ENCODE measurements at places on chromosomes 1 and 21.

DNA sequence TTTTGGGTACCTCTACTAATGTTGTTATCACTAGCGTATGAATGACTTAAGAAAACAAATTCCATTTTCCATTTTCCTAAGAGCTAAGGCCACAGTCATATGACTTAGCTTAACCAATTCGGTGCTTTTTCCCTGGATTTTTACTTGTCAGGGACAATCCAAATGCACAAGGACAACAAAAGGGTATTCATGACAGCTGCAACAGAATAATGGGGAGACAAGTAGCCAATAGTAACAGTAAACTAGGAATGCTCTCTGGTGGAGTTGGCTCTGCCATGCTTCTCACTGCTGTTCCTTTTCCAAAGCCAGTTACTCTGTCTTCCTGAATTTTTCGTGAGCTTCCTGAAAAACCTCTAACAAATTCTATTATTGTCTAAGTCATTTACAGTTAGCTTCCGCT lies 52.9 kb downstream of the LRRIQ3 start:
- DNase-seq = no peak

- no peak for DNase-seq
Observed at GRCh38 chr1:235835226-235835625, 31.5 kb downstream of the LYST start.

DNA sequence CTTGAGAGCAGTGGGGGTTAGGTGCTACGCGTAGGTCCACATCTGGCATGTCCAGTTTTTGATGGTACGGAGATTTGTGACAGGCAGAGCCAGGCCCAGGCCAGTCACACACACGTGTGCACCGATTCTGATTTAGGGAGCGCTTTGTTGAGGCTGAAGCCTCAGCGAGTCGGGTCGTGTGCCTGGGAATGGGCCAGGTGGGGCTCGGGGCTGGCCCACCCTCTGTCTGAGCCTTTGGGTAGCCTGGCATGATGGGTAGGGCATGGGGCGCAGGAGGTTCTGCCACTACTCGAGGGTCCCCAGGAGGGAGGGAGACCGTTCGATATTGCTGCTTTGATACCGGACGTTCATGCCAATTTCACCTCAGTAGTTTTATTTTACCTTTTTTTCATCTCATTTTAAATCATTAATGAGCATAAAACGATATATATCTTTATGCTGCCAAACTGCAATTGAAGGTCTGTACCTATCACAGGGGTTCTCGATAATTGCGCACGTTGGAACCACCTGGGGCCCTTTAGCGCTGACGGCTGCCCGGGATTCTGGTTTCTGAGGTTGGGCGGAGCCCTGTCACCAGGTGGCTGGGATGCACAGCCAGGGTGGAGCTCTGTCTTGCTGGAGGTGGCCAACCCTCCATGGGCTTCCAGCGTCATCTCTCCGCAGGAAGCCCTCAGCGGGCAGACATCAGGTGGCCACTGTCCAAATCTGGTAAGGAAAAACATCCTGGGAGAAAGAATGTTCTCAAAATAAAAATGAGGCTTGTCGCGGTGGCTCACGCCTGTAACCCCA lies 71.9 kb downstream of the SCCPDH start:
- no peak for DNase-seq

- peak; percentile 81 for DNase-seq
Observed at GRCh38 chr1:230917284-230918135, 49.2 kb upstream of the C1orf198 start.

- no peak for DNase-seq
Observed at GRCh38 chr1:9826616-9827015, 2.9 kb upstream of the CLSTN1 start.

- DNase-seq = no peak
Observed at GRCh38 chr1:3466366-3467075, 12.1 kb downstream of the ARHGEF16 start.

DNA sequence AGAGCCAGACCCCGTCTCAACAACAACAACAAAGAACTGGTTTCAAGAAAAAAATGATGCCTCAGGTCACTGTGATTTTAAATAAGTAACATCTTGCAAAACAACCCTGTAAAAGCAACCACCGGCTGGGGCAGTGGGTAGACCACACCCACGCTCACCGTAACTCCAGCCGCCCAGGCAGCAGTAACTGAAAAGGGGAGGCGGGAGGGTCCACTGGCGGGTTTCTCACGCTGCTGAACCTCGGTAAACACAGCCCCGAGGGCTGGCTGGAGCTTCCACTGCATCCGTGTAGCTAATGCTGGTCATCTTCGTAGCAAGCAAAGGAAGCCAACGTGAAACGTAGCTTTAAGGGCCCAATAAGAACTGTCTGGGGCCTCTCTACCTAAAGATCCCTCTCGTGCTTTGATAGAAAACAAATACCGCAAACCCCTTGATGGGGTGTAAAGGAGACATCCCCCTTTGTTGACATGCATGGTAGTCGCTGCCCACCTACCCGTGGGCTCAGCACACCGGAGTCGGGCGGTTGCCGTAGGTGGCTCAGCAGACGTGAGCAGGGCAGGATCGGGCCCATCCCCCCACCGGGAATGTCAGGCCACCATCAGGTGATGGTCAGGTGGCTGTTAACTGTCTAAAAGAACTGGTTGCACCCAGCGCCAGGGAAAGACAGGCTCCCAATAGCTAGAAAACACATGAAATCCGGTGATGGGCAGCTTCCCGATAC lies 4.2 kb downstream of the C1orf159 start:
- no peak for DNase-seq

DNA sequence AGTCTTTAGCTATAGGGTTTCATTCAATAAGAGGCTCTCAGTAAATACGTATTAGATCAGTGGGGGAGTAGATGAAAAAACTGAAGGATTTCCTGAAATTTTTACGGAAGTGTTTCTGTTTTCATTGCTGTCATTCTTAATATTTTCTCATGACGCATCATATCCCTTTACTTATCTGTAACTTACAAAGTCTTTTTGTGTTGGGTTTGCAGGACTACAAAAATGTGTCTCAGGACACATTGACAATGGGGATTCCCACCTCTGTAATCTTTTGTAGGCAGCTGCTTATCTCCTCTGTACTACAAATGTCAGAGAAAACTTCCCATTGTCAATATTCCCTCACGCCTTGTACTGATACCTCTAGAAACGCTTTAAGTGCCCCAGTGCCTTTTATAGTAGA lies 35.5 kb downstream of the CRP start:
- no peak for DNase-seq

GRCh38 chr1:113659035-113659434 lies 100.3 kb downstream of the PHTF1 start:
- DNase-seq = no peak

- DNase-seq = no peak
Observed at GRCh38 chr1:78146205-78146771, 100.5 kb downstream of the GIPC2 start.

- no peak for DNase-seq
Observed at GRCh38 chr1:101733340-101733739, 263.4 kb downstream of the OLFM3 start.

DNA sequence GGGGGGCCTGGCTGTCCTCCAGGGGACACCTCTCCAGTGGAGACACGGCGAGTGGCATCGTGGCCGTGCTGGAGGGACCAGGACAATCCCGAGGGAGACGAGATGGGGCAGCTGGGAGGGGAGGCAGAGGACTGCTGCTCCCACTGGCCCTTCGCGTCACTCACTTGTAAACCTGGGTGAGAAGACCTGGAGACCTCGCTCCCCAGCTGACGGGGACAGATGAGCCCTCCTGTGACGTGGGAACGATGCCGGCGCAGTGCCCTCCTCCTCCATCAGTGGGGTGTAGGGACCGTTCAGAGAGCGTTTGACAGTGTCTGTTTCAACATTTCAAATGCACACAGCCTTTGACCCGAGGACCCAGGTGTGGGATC lies 4.6 kb downstream of the SPATC1L start:
- no peak for DNase-seq

GRCh38 chr1:23742670-23743286 lies 493 bp upstream of the ELOA start:
- DNase-seq = no peak

DNA sequence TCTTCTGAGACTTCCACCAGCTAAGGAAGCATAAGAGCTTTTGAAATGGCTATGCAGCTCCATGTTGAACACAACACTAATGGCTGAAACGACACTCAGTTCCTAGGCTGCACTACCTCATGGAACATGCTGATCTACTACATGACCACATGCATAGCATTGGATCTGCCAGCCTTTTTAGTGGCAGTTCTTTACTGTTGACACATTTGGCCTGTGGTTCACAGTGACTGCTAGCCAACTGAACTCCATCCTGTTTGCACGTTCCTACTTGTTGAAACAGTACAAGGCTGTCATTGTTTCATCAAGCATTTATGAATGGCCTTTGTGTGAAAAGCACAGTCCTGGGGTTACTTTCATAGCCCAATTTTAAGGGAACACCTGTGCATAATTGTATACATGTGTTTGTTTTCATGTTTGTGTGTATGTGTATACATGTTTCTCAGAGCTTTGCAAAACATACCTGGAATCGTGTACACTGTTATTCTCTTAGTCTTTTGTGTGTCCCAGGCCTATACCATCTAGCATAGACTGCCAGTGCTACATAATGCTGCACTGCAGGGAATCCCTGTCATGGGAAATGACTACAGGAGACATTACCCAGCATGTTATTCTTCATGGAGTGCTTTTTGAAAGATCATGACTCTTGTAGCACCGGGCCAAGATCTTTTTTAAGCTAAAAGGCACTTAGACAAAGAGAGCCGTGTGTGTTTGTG lies 179.6 kb upstream of the ESRRG start:
- DNase-seq = no peak

- no peak for DNase-seq
Observed at GRCh38 chr1:215497528-215497927, 69.6 kb upstream of the KCTD3 start.

GRCh38 chr1:16235944-16236510 lies 956 bp downstream of the CPLANE2 start:
- DNase-seq = peak; percentile 34

DNA sequence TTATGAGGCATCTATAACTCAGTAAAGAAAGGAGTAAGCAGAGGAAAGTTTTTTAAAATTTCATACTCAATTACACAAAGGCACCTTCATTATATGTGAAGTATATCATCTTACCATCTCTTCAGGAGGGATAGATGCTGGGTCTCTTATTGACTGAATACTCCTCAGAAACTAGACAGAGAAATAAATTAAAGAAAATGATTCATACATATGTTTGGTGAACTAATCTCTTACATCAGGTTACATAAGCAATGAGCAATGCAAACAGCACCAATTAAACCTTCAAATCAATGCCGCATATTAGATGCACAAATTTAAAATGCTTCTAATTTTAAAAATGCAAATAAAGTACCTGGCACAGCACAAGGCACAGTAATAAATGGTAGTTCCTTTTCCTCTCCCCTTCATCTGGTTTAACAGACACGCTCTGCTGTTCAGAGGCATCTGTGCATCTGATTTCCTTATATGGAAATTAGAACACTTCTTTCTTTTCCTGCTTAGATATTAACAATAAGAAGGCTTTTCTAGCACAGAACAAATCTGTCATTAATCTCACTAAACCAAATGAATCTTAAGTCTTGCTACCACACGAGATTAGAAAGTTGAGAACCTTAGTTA lies 20.0 kb downstream of the SCYL3 start:
- no peak for DNase-seq

DNA sequence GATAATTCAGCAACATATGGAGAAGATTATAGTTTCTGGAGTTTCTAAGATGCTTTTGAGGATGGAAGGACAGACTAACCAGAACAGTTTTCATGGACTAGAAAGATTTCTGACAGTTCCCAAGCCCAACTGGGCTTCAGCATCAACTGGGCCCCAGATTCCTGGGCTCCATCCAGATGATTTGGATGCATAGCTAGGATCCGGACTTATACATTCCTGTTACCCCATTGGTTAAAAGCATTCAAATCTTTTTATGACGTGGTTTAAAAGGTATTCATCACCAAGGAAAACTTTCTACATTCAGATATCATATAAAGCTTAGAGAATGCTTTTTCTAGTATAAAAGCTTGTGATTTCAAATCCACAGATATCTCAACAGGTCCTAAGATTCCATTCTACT lies 29.7 kb downstream of the TSHB start:
- DNase-seq = no peak

DNA sequence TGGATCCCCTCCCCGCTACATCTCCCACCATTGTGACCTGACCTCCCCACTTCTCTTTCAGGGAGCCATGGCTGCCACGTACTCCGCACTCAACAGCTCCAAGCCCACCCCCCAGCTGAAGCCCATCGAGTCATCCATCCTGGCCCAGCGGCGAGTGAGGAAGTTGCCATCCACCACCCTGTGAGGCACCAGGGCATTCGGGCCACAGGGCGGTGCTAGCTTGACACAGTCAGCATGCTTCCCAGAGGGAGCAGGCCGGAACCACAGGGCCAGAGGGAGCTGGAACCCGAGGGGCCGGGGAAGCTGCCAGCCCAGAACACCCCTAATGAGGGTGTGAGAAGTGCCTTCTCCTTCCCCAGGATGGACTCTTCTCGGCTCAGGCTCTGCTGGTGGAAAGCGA lies 44.5 kb downstream of the RPS6KA1 start:
- DNase-seq = no peak

GRCh38 chr1:4709641-4710040 lies 55.2 kb downstream of the AJAP1 start:
- no peak for DNase-seq

DNA sequence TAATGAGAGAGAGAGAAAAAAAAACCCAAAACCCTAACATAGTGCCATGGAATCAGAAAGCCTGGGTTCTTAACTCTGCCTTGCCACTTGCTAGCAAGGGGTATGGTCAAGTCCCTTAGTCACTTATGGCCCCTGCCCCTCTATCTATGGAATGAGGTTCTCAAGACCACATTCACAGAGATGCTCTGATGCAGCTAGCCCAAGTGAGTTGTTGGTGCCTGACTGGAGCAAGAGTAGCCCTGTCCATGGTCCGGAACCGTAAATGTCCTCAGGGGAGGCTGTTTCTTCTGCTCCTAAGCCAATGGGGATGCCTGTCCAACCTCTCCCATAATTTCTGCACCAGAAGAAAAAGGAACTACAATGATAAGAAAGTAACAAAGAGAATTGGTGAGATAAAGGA lies 56.8 kb downstream of the CSMD2 start:
- no peak for DNase-seq

- no peak for DNase-seq
Observed at GRCh38 chr21:35401476-35401875, 352.4 kb upstream of the RUNX1 start.

DNA sequence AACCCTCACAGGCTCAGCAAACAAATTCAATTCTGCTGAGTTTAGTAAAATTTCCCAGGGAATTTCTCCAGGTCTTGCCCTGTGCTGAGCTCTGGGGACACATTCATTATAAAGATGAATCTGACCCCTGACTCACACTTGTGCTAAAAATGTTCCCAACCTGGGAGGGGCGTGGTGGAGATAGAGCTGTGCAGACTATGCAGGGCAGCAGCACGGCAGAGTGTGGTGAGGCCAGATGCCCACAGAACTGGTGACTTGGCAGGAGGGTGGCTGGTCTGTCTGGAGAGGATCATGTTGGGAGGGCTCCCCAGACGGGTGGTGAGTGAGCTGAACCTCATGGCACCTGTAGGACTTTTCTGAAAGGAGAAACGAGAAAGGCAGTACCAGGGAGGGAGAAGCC lies 31.6 kb downstream of the FAAH start:
- DNase-seq = no peak

- no peak for DNase-seq
Observed at GRCh38 chr1:224503161-224504118, 68.8 kb upstream of the WDR26 start.

GRCh38 chr1:218896202-218896601 lies 277.5 kb upstream of the LYPLAL1 start:
- DNase-seq = no peak

GRCh38 chr1:3137111-3138100 lies 68.4 kb downstream of the PRDM16 start:
- DNase-seq = no peak
